COLO829 (cell line): ENCODE measurements at places on chromosomes 7 and 10.

DNA sequence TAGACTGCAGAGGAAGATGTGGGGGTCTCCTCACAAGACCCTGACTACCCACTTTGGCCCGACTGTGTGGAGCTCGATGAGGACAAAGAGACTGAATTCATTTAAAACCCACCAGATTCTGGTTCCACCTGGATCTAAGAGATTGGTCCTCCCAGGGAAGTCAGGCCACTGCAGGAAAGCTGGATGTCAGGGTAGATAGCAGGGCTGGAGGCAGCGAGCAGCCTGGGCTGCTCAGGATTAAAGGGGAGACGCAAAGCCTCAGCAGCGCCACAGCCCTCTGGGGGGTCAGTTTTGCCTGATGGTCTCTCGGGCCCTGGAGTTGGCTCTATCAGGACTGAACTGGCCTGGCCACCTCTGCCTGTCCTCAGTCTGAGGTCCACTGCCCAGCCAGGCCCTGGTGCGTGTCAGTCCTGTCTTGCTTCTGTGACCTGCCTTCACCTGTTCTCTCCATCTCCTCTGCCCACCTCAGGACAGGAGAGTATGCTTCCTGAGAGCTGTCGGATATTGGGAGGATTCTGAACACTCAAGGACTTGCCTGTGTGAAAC lies 12.2 kb upstream of the KLRG2 start:
- DNase-seq = no peak

- no peak for DNase-seq
Observed at GRCh38 chr10:4587466-4587865, 238.5 kb upstream of the AKR1E2 start.

DNA sequence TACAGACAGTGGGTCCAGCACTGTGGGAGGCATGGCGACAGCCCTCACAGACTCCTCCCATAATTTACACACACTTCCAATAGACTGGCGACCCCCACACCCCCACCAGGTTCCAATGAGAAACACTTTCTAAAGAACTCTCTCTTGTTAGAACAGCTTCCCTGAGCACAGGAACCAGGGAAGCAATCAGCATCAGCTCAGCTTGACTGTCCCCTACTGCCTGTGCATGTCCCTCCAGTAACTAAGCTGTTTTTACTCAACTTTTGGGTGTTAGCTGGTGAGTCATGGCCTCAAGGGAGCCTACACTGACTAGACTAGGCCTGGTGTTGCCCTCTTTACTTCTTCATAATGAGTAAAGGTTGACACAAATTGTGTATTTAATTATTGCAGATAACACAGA lies 32.6 kb upstream of the HERPUD2 start:
- no peak for DNase-seq

DNA sequence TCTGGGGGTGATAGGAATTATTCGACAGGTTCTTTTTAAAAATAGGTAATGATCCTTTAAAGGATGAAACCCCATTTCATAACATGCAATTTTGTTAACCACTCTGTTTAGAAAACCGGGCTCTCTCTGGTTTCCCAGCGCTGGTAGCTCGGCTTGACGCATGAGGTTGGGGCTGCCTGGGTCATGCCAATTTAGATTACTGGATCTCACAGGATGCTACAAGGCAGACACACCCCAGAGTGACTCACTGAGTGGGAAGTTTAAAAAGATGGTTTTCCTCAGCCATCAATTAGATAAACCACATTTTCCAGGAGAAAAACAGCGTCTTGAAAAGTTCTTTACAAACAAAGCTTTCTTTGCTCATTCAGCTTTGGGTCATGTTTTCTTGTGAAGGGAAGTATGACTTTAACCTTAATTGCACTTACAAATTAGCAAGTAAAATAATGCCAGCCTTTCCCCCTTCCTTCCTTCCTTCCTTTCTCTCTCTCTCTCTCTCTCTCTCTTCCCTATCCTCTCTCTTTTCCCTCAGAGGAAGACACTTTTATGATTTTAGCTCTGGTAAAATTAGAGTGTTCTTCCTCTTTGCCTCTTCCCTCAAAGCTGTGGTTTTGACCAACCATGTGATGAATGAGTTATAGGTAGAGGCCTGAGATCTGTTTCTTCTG lies 99.8 kb downstream of the EPDR1 start:
- peak; percentile 35 for DNase-seq

GRCh38 chr7:20350518-20350951 lies 19.8 kb downstream of the ITGB8 start:
- DNase-seq = no peak

DNA sequence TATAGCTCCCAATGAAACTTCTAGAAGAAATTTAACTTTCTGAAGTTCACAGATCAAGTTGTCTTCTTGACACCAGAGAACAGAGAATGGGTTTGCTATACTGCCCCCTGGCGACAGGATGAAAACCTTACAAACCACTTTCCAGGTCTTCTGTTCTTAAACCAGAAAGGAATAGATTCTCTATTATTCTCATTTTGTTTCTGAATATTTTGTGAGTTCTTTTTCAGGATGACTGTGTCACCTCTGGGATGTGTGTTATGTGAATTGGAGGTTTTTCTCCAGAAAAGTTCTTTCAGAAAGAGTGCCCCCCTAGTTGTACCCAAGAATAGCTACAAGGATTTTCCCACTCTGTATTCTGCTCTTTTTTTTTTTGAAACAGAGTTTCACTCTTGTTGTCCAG lies 6.3 kb downstream of the IFT22 start:
- DNase-seq = peak; percentile 62

DNA sequence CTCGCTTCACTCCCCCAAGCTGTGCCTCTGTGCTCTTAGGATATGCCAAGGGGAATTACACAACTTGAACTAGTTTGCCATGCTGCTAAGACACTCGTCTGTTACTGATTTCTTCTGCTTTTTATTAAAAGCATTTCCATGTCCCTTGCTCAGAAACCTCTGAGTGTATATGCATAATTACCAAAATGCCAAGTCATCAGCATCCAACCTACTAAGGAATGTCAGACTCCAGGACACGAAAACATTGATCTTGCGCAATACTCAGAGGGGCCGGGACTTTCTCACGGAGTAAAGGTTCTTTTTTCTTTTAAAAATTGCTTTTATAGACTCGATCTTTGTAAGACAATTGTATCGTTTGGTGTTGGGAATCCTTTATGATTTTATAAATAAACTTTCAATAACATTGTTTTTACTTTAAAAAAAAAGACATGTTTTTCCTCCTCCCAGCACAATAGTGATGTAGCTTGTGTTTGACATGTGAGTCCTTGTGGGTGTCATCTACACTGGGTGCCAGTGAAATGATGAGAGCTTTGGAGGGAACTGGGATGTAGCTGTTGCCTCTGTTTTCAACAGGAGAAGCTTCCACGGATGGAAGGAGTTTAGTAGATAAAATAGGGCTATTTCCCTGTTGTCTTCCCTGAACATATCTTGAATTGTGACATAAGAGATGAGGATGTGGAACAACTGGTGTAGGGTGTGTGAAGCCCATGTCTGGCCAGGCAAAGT lies 43.6 kb downstream of the CNNM1 start:
- DNase-seq = no peak

DNA sequence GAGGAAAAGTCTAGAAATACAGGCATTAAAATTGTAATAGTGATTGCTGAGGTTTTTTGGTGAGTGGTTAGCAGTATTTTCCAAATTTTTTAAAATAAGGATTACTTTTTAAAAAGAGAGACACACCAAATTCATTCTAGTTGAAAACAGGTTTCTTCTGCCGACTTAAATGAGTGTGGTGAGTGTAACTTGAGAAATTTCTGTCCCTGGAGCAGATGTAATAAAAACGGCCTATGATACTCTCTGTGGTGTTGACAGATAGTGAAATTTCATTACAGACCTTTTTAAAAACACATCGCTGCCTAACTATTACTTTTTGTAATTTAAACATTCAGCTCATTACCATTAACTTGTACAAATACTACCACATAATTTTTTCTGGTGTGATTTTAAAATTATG lies 90.1 kb downstream of the CYP51A1 start:
- no peak for DNase-seq

GRCh38 chr7:66505531-66506451 lies 122.9 kb upstream of the KCTD7 start:
- DNase-seq = no peak

- DNase-seq = no peak
Observed at GRCh38 chr10:52419281-52419680, 105.2 kb downstream of the DKK1 start.

DNA sequence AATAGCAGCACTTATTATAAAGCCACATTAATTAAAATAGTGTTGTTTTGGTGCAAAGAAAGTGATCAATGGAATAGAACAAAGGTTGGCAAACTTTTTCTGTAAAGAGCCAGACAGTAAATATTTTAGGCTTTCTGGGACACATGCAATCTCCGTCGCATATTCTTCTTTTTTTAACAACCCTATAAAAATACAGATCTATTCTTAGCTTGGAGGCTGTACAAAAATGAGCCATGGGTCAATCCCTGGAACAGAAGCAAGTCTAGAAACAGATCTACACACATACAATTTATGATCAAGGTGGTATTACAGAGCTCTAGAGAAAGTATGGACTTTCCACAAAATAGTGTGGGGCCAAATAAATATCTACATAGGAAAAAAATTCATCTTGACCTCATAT lies 71.8 kb downstream of the ARHGAP21 start:
- no peak for DNase-seq

GRCh38 chr10:24800861-24801260 lies 77.2 kb upstream of the ARHGAP21 start:
- no peak for DNase-seq

GRCh38 chr7:158257001-158257400 lies 330.6 kb downstream of the PTPRN2 start:
- no peak for DNase-seq

DNA sequence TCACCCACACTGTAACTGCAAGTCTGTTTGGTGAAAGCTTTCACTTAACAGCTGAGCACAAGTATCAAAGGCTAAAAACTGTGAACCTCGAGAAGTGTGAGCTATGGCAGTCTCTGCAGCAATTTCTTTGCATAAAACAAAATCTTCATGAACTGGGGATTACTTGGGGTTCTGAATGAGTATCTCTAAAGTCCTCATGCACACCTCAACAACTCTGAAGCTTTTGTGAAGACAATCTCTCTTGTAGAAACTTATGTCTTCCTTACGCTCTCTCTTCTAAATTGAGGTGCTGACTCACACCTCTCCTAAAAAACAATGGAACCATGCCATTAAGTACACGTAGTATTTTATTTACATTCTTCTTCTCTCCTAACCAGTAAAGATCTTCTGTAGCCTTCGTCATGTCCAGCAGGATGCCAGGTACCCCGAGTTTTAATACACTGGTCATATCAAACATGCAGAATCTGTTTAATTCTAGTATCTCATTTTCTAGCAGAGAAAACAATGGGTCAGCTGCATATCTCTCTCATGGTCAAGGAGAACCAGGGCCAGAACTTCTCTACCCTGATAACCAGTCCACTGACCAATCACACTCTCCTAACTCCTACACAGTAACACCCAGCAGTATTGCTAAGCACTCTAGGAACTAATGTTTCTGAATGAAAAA lies 76.9 kb downstream of the UBE2H start:
- no peak for DNase-seq

DNA sequence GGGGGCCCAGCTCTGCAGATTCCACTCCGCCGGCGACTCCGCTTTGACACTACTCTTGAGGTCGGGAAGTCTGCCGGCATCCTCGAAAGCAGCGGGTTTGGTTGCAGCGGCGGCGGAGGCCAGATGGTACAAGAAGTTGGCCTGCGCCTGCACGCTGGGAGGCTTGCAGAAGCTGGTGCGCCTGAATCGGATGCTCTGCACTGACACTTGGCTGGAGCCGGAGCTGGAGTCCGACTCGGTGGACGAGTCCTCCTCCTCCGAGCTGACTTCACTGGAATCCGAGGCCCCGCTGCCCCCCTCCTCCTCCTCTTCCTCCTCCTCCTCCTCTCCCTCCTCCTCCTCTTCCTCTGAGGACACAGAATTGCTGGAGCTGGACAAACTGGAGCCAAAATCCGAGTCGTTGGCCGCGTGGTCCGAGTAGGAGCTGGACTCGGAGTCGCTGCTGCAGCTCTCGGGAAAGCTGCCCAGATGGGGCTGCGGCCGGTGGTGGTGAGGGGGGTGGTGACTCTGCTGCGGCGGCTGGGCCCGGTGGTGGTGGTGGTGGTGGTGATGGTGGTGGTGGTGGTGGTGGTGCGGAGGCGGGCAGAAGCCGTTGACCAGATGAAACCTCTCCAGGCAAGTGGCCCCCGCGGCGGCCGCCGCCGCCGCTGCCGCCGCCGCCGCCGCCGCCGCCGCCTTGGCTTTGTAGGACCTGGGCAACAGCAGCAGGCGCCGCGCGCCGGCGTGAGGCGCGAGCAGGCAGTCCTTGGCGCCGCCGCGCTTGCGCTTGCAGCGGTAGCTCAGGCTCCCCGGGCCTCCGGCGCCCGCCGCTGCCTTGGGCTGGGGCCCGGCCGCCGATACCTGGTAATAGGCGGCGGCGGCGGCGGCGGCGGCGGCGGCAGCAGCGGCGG lies 9.0 kb downstream of the SKIDA1 start:
- no peak for DNase-seq

GRCh38 chr7:100685631-100686145 lies 8.4 kb downstream of the GIGYF1 start:
- DNase-seq = no peak

GRCh38 chr7:81715984-81716588 lies 53.8 kb downstream of the HGF start:
- peak; percentile 33 for DNase-seq

GRCh38 chr7:12539681-12540080 lies 30.8 kb upstream of the SCIN start:
- DNase-seq = no peak

GRCh38 chr10:71270301-71271220 lies 48.5 kb upstream of the SLC29A3 start:
- peak; percentile 35 for DNase-seq

- DNase-seq = peak; percentile 13
Observed at GRCh38 chr10:116521424-116522290, 24.1 kb upstream of the PNLIP start.

DNA sequence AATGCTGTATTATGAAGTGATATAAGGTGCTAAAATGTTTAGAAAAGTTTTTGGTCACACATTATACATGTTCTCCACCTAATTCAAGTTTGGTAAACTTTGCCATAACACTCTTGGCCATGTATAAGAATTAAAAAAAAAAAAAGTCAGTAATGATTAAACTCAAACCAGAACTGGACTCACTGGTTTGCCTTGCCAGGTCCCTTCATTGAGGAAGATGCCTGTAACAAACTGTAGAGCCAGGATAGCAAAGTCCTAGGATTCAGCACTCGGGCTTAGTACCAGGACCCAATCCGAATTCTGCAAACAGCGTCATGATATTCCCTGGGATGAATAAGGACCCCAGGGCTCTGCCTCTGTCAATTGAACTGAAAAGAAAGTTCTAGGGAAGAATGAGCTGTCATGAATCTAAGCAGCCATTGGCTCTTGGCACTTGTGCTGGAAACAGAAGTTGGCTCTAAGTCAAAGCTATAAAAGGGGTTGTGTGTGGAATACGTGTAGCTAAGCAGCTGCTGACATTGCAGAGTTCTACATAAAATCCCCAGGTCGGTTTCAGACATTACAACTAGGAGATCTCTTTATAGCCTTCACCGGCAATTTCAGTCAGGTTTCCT lies 216.9 kb downstream of the C7orf25 start:
- no peak for DNase-seq
